ENCODE measurements at places on chromosomes 1 and 21. TPM values are rescaled to one million over a fixed set of nuclear protein-coding genes. Genes with fewer than 3 reads are reported as not detected.
A peak's percentile ranks its signal among the peaks of the same experiment; 100 is the strongest.

DNA sequence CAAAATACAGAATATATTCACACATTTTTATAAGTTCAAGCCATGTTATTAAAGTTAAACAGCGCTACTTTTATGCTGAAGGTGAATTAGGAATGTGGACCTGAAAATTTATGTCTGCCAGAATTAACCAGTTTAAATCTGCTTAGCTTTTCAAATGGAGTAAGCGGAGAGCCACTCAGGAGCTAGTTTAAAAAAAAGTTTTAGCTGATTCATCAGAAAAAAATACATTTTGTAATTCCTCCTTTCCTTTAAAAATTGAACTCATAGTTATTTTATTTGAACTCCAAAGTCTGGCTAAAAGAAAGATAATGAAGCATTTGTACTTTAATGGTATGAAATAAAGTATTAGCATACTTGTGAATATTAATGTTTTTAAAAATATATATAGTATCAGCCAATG is 21.2 kb downstream of the C21orf91 start:
- no peak overlapping the region for H3K4me3 ChIP-seq
- H3K4me1 ChIP-seq = peaks cover 49% of the 10 kb centered on the region
- no peak for DNase-seq
- no peaks in the 10 kb centered on the region for H3K27me3 ChIP-seq
- H3K27ac ChIP-seq = no peak overlapping the region
- peaks cover 56% of the 10 kb centered on the region for H3K36me3 ChIP-seq

DNA sequence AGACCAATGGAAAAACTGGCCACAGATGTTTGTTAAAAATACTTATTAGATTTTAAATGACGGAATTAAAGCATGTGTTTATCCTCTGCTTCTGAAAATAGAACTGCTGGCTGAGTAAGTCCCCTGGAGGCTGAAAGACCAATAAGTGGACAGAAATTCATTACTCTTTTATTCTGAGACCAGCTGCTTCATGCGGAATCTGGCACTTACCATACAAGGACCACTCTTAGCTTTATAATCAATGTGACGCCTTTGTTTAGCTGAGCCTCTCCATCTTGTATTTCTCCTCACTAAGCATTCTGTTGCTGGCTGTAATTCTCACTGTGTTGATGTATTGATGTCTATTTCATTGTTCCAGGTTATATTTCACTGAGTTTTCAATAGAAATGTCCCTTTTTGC is 6.3 kb upstream of the EXO1 start:
- no peaks in the 10 kb centered on the region for H3K27me3 ChIP-seq
- H3K27ac ChIP-seq = no peak overlapping the region
- H3K4me3 ChIP-seq = no peak overlapping the region
- H3K4me1 ChIP-seq = peaks cover 12% of the 10 kb centered on the region
- DNase-seq = no peak

GRCh38 chr1:195768936-195769335 is 839.3 kb downstream of the KCNT2 start:
- H3K27me3 ChIP-seq = peaks cover 4% of the 10 kb centered on the region
- no peak overlapping the region for H3K27ac ChIP-seq
- H3K36me3 ChIP-seq = no peaks in the 10 kb centered on the region
- no peak overlapping the region for H3K4me3 ChIP-seq

GRCh38 chr1:64624218-64624713 is 120.6 kb upstream of the RAVER2 start:
- DNase-seq = peak; percentile 17
- no peak overlapping the region for H3K4me3 ChIP-seq
- H3K4me1 ChIP-seq = peaks cover 15% of the 10 kb centered on the region
- no peak overlapping the region for H3K27ac ChIP-seq

- peaks cover 3% of the 10 kb centered on the region for H3K27me3 ChIP-seq
- peak overlapping the region; percentile 69 for H3K4me3 ChIP-seq
- H3K36me3 ChIP-seq = no peaks in the 10 kb centered on the region
These were observed 32.5 kb upstream of the COL6A2 start for GRCh38 chr21:46065215-46065913.

DNA sequence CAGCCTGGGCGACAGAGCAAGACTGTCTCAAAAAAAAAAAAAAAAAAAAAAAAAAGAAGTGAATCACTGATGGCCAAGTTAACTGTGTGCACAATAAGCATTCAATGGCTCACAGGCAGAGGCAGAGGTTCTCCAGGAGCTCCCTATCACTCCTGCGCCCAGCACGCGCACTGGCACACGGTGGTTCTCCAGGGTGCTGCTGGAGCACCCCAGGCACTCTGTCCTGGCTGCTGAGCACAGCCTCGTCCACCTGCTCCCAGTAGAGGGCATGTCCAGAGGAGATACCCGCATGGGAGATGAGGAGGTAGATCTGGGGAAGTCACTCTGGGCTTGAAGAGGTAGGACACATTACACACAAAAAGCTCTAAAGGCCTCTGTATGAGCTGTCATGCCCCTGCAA is 21.5 kb upstream of the NUP133 start:
- H3K4me3 ChIP-seq = no peak overlapping the region
- no peaks in the 10 kb centered on the region for H3K27me3 ChIP-seq
- no peak overlapping the region for H3K27ac ChIP-seq

DNA sequence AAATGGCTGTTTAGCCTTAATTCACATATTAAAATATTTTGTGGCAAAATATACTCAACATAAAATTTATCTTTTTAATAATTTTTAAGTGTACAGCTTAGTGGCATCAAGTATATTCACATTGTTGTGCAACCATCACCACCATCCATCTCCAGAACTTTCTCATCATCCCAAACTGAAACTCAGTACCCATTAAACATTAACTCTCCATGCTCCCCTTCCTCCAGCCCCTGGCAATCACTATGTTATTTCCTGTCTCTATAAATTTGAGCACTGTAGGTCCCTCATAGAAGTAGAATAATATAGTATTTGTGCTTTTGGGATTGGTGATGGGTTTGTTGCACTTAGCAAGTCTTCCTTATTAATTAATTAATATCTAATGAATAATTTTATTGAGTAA is 29.4 kb downstream of the CCN1 start:
- DNase-seq = no peak
- no peak overlapping the region for H3K27ac ChIP-seq
- peaks cover 1% of the 10 kb centered on the region for H3K36me3 ChIP-seq
- H3K4me1 ChIP-seq = no peaks in the 10 kb centered on the region

- no peak overlapping the region for H3K4me3 ChIP-seq
- no peaks in the 10 kb centered on the region for H3K4me1 ChIP-seq
- peak; percentile 59 for DNase-seq
- H3K27me3 ChIP-seq = no peaks in the 10 kb centered on the region
These were observed 40.0 kb upstream of the MAGOH start for GRCh38 chr1:53278298-53278725.

VASH2 gene
- 0.22 TPM for total RNA-seq

REN gene
- not detected for total RNA-seq

CD1B gene
- not detected for total RNA-seq

Data from activated naive CD8-positive, alpha-beta T cell treated with anti-CD3 and anti-CD28 coated beads for 36 hours (primary cell).